Esophagus squamous epithelium (tissue), 5 donors: ENCODE measurements at places on chromosomes 11 and 22.

- no peak for DNase-seq
These were observed 2.9 kb downstream of the OR51V1 start for GRCh38 chr11:5197536-5197935.

GRCh38 chr22:10780281-10780680 is 4747.7 kb upstream of the OR11H1 start:
- no peak for DNase-seq

DNA sequence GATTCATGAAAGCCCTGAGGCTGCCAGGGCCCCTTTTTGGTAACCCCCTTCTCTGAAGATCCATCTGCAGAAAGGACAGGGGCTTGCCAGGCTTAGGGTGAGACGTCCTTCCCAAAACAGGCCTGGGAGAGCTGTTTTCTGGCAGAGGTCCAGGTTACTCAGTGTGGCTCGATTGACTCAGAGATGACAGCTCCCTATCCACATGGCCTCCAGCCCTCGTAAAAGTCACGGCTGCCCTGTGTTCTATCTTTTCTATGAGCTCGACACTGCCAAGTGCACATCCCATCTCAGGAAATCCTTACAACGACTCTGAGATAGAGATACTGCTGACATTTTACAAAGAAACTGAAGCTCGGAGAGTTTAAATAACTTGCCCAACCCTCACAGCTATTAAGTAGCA is 20.4 kb downstream of the ADAMTS8 start:
- DNase-seq, result no peak

- no peak for DNase-seq
These were observed 241.4 kb downstream of the TTC28 start for GRCh38 chr22:28438183-28438768.

GRCh38 chr11:110859240-110859840 is 147.1 kb upstream of the ARHGAP20 start:
- no peak for DNase-seq

DNA sequence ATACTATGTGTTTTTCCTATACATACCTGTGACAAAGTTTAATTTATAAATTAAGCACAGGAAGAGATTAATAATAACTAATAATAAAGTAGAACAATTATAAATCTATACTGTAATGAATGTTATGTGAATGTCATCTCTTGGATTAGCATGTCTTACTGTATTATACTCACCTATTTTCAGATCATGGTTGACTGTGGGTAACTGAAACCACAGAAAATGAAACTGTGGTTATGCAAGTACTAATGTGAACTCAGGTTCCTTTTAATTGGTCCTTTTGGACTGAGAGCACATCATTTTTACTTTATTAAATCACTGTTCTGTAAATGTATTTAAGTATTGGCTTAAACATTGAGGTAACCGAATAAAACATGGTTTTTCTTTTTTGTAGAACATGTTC is 108.8 kb downstream of the PPP6R3 start:
- no peak for DNase-seq
